ENCODE measurements at places on chromosomes 1 and 21.

- peak; percentile 55 for DNase-seq
Measured at GRCh38 chr1:247373721-247374141, 42.1 kb upstream of the ZNF496 start.

DNA sequence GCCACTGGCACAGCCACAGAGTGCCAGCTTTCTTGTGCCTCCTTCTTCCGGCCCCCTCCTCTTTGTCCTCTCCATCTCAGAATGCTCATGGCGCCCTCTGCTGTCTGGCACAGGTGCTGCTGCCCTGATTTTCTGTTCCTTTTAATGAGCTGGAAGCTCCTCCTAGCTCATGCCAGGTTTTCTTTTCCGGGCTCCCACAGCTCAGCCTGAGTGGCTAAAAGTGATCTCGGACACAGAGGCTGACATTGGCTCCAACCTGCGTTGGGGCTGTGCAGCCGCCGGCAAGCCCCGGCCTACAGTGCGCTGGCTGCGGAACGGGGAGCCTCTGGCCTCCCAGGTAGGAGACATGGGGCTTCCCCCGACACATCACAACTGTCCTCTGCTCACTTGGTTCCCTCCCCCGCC lies 18.7 kb downstream of the CNTN2 start:
- peak; percentile 66 for DNase-seq

DNA sequence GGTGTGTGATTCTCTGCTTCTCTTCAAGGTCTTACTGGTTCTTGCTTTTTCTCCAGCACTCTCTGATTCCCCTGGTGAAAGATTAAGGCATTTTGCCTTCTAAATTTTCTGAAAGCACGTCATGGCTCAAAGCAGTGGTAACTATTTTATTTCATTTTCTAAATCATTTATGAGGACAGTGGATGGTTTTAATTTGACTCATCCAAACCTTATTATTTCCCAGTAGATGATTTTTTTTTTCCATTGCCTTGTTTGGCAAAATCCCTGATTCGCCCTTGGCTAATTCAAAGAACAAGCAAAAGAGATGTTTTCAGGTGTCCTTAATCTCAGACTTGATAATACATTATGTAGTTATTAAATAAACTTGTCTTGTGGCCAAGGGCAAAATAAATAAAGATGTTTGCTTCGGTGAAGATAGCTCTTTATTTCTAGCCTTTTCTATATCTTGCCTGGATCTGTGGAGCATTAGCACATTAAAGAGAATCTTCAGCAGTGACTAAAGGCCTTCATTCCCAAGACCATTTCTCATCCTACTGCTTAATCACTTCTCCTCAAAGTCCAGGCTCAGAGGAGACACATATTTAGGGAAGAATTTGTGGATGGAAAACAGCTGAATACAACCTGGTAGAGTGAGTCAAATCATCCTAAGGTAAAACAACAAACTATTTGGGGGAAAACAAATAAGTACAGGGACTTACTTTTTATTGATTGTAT lies 359.8 kb downstream of the DUSP10 start:
- no peak for DNase-seq

DNA sequence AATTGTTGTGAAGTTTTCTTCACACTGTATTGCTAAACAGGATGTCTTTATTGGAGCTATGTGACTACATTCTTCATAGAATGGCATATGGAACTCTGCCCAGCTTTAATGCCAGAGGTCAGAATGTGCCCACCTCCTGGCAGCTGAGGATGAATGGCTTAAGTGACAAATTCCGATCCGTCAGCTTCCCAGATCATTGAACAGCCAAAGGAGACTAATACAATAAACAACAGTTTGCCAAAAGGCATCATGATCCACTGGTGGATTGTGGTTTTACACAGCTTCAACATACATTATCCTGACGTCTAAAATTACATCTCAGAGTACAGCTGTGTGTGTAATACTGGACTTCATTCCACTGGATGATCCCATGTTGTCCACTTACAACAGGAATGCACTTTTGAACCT lies 68.7 kb upstream of the C1orf105 start:
- DNase-seq, result no peak

DNA sequence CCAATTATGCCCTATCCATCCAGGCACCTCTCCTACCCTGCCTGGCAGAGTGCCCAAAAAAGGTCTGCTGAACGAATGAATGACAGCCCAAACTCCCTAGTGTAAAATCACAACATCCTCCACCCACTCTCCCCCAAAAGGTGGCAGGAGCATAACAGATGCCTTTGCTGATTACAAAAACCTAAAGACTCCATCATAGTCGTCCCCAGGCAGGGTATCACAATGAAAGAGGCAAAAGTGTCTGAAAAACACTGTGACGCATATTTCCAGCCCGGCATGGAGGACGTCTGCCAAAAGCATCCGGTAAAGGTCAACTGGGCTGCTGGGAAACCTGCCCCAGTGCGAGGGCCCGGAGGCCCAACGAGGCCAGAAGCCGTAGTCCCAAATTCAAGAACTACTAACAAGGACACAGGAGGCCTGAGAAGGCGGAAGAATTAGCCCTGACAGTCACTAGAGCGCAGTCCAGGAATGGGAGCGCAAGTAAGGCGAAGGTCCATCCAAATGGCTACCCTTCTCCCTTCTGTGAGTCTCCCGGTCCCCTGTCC lies 576 bp downstream of the SMIM12 start:
- DNase-seq, result peak; percentile 51

Measured in activated naive CD8-positive, alpha-beta T cell treated with anti-CD3 and anti-CD28 coated beads for 36 hours (primary cell).